ENCODE measurements at places on chromosomes 12 and 14.

- no peak for DNase-seq
Measured at GRCh38 chr12:119672194-119672593, 4.3 kb downstream of the PRKAB1 start.

DNA sequence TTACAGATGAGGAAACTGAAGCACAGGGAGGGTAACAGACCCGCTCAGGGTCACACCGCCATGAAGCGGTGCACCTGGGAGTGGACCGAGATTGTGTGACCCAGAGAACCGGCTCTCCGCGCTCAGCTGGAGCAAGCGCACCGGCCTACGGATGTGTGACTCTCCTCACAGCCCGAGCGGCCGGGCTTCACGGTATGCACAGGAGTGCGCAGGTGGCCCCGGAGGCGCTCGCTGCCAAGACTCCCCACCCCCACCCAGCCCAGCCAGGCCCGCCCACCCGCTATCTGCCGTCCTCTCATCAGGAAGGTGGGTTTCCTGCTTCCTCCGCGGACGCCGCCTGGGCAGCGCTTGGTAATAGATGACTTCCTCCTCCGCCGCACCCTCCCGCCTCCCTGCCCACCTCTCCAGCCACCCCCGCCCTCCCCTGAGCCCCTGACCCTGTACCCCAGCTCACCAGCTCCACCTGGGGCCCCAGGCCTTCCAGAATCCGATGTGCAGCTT, 110.7 kb downstream of the NCOR2 start:
- peak; percentile 20 for DNase-seq

DNA sequence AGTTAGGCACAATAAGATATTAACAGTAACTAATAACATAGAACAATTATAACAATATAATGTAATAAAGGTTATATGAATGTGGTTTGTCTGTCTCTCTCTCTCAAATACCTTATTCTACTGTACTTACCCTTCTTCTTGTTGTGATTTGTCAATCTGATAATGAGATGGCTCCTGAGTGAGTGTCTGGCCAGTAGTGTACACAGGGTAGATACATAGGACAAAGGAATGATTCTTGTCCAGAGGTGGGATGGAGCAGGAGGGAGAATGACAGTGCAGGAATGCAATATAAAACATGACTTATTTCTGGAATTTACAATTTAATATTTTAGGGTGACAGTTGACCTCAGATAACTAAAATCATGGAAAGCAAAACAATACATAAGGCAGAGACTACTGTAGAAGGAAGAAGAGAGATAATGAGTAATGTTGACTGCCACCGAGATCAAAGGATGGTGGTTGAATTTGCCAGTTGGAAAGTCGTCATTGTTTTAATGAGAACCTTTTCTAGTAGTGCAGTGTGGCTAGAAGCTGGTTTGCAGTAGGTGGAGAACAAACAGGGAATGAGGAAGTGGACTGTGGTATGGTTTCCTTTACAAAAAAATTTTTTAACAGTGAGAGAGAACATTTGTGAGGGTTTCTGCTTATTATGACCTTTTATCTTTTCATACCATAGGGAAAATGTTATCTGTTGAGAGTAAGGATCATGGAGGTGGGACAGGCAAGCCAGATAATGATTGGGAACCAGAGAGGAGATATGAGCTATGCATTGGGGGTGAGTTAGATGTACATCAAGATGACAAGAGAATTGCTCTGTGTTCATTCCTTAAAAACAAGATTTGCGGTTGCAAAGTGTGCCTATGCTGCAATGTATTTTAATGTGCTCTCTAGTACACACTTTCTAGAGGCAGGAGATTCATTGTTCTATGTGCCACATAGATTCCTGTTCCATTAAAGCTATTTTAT, 458.3 kb downstream of the BTG1 start:
- no peak for DNase-seq

GRCh38 chr14:88848571-88848970, 24.1 kb downstream of the TTC8 start:
- no peak for DNase-seq

- DNase-seq: no peak
Measured at GRCh38 chr12:122813310-122813713, 21.9 kb upstream of the HIP1R start.

DNA sequence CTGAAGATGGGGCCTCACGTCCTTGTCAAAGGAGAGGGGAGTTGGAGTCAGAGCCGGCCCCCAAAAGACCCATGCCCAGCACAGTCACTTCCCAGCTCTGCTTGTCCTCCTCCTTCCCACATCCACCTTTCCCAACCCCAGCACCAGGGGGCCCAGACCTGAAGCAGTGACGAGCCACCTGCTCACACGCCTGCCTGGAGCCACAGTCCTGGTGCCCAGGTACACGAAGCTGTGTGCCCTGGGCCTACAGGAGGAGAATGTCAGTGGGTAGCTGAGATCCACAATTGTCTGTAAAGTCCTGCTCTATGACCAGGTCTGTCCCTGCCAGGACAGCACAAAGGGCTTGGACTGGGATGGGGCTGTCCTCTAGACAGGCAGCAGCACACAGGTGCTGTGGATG, 126.8 kb upstream of the PZP start:
- DNase-seq: no peak

DNA sequence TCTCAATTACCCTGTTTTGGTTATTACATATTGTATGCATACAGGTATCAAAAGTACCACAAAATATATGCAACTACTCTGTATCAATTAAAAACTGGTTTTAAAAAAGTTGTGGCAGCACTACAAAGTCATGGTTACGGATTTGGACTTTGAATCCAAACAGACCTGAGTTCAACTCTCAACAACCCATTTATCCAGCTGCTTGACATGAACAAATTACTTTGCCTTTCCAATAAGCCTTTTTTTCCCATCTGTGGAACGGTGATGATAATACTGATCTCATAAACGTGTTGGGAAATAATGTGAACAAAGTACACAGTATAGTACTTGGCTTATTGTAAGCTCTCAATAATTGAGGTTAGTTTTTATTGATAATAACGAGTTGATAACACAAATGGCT, 85.0 kb downstream of the MNAT1 start:
- DNase-seq: no peak

DNA sequence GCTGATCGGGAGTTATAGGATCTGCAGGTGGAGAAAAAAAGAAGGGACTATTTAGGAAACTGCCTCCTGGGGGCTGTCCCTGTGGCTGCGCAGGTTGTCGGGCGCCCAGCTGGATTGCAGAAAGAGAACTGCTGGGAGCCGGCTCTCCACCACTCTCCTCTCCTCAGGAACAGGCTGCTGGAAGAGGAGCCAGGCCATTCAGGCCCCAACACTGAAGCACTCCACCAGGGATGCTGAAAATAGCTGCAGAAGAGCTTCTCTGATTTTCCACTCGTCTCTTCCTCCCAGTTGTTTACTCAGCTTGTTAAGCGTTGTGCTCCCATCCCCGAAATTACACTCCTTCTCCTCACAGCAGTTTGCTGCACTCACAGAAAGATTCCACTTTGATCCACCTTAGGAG, 347.3 kb downstream of the GLT1D1 start:
- no peak for DNase-seq

- no peak for DNase-seq
Measured at GRCh38 chr14:54253195-54253947, 143.4 kb upstream of the CDKN3 start.

GRCh38 chr12:25051656-25052195, 102.8 kb upstream of the BCAT1 start:
- no peak for DNase-seq

- no peak for DNase-seq
Measured at GRCh38 chr12:30898846-30899245, 27.7 kb upstream of the TSPAN11 start.

DNA sequence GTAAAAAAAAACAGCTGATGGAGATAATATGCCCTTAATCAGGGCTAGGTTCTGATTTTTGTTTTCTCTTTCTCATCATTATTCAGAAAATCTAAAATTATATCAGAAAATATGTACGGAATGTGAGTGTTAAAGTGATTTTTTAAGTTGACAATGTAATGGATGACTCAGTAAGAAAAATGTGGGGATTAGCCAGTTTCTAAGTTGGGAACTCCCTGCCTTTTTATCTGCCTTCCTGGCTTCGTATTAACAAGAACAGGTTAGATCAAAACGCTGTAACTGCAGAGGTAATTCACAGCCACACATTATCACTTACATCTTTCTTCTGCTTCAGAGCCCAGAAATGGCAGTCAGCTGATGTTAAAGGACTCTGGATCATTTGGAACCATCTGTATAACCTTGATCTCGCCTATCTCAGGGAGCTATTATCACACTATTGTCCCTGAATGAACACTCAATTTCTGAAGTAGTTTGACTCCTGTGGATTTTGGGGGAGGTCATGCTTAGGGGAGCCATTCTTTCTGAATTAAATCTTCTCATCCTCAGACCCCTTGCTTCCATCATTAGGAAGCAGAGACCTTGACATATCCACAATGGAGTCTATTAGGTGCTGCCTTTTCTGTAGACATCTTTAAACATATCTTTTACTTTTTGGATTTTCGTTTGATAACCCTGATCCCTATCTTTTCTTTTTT, 135.7 kb upstream of the SLC16A7 start:
- DNase-seq: no peak

- no peak for DNase-seq
Measured at GRCh38 chr14:37376944-37377609, 179.3 kb downstream of the MIPOL1 start.

- DNase-seq: no peak
Measured at GRCh38 chr12:119869720-119870119, 7.4 kb downstream of the CIT start.

GRCh38 chr12:50077099-50077498, 8.0 kb upstream of the SMARCD1 start:
- no peak for DNase-seq

GRCh38 chr12:102702447-102703114, 214.5 kb downstream of the PAH start:
- no peak for DNase-seq

GRCh38 chr12:51361161-51362016, 14.9 kb upstream of the CELA1 start:
- no peak for DNase-seq

DNA sequence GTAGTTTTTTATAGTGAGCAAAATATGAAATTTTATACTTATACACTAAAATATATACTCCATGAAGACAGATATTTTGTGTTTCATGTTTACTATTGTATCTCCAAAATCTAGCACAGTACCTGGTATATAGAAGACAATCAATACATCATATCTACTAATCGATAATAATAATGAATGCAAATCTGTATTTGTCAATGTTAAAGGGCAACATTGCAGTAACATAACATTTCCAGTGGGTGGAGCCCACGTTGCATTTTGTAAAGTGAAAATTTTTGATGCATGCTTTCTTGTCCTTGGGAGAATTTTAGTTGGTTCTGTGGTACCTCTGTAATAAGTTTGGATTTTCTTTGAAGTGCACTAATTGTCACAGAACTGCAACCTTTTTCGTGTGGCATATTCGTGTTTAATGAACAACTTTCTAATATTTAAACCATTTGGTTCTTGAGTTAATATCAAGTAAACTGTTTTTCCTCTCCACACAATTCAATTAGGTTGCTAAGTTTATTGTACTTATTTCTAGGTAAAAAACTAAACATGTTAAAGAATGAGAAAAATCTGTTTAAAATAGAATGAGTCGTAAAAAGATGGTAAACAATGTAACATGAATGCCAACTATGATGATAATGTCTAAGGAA, 47.4 kb downstream of the AVPR1A start:
- DNase-seq: no peak

- no peak for DNase-seq
Measured at GRCh38 chr12:105725054-105725453, 394.6 kb downstream of the C12orf75 start.

- no peak for DNase-seq
Measured at GRCh38 chr12:64680235-64680634, 69.9 kb downstream of the RASSF3 start.

GRCh38 chr12:101727098-101727497, 12.2 kb downstream of the SYCP3 start:
- DNase-seq: no peak

DNA sequence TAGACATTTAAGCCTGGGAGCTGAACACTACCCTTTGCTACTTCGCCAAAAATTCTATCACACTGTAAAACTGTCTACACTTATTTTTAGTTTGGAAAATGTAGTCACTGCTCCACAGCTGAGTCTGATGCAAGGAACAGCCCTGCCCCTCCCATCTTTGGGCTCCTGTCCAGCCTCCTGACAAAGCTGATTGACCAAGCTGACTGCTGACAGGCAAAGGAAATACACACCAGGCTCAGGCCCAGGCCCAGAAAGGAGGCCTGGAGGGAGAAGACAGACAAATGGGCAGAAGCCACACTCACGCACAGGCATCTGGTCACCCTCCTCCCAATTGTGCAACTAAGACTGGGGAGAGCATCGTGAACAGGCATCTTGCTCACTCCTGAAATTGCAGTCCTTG, 55.3 kb downstream of the ISCA2 start:
- DNase-seq: no peak

DNA sequence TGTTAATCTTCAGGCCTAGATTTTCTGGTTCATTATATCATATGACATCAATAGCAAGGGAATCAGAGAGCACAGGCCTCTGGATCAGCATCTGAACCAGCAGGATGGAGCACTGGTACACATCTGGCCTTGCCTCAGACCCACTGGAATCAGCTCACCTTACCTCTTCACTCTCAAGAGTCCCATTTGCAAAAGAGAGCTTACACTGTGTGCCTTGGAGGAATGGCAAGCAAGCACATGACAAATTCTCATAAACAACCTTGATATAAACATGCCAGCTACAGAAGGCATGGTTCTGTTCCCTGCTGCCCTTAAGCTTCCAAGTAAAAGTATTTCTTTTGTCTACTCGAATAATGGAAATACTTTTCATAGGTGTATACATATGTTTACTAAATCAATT, 128.6 kb upstream of the CPM start:
- DNase-seq: no peak

DNA sequence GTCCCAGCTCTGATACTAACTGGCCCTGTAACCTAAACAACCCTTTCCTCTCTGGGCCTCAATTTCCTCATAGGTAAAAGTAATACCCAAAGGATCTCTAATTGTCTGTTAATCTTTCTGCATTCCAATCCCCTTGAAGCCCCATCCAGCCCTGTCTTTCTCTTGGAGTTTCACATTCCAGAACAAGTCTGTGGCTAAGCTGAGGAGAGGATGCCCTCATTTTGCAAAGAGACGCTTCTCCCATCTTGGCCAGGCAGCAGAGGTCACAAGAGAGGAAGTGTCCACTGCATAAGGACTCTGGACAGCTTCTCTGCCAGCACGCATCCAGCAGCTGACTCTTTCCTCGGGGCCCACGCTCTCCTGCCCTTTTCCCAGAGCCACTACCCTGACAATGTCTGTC, 263.4 kb upstream of the FKBP4 start:
- no peak for DNase-seq

- DNase-seq: no peak
Measured at GRCh38 chr14:54502602-54503001, 7.1 kb upstream of the CGRRF1 start.

GRCh38 chr12:132565365-132565764, 45.0 kb downstream of the LRCOL1 start:
- DNase-seq: no peak
